ENCODE measurements at places on chromosomes 11 and 22. TPM values are rescaled to one million over a fixed set of nuclear protein-coding genes. Genes with fewer than 3 reads are reported as not detected.

Gene PHOX2A
- not detected for total RNA-seq

Gene UPB1
- total RNA-seq, result 2.2 TPM

Gene LIN7C
- total RNA-seq, result 167 TPM

Gene HYLS1
- total RNA-seq, result 10.9 TPM

Gene SSH3
- total RNA-seq, result 7.1 TPM

Gene KCNJ11
- total RNA-seq, result 2.1 TPM

Gene HINFP
- total RNA-seq, result 22.9 TPM

Gene FOSL1
- total RNA-seq, result not detected

Measured in spinal cord (tissue), 10 donors.